HEK293T (cell line): ENCODE measurements at places on chromosomes 3 and 15.
A peak's percentile ranks its signal among the peaks of the same experiment; 100 is the strongest.

DNA sequence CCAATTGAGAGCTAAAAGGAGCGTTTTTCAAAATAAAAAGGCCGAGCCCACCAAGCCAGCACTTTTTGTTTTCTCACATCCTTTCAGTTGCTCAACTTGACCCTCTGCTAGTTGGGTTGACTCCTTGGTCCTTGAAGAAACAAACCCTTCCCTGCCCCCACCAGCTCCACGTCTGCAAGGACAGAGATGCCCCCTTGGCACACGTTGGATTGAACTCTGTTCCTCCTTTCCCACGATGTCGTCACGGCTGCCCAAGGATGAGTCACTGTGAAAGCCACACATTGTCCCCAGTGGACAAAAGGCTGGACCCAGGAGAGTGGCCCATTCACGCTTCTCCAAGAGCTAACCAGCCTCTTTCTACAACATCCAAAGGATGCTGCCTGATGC, 43.0 kb upstream of the SPATA12 start:
- no peak for DNase-seq

GRCh38 chr3:59234884-59235633, 185.2 kb upstream of the CFAP20DC start:
- no peak for DNase-seq

DNA sequence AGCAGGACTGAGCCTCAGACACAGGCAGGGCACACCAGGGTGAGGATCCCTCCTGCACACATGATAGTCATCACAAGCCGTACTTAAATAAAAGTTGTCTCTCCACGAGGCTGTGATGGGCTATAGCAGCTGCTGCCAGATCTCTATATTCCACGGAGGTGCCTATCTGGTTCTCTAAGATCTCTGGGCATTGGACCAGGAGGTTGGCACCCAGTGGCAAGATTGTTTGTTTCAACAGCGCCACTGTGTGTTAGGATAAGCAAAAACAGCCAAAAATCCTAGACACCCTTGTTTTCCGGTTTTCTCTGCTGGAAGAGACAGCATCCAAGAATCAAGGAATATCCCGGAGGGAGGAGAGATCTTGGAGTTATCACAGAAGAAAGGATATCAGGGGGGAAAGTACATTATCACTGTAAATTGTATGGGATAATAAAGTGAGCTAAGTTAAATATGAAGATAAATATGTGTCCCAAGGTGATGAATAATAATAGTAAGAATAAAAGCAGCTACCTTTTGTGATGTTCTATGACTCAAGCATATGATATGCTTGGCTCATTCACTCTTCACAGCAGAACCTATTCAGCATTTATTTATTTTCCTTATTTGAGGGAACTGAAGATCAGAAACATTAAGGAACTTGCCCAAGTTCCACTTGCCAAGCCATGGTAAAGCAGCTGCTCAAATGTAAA, 90.6 kb upstream of the AKAP13 start:
- peak; percentile 54 for DNase-seq

DNA sequence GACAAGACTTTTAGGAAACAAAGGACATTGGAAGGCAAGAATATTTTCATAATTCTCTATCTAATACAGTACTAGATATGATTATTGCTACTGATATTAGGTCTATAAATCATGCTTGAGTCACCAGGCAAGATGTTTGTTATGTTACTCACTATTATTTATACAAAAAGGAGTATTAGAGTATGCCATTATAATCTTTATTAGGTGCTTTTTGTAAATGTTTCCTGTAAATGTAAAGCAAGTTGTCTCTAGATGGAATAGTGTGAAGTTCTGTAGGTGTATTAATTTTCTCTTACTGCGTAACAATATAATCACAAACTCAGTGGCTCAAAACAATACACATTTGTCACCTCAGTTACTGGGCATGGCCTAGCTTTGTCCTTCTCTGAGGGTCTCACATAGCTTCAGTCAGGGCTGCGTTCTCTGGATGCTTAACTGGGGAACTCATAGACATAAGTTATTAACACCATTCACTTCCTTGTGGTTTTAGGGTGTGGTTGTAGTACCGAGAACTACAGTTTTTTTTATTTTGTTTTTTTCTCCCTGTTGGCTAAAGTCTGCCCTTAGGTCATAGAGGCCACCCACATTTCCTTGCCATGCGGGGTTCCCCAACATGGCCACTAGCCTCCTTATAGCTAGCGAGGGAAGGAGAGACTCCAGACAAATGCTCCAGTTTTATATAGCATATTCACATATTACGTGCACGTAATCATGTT, 20.3 kb upstream of the MAP3K13 start:
- no peak for DNase-seq

- DNase-seq, result no peak
Measured at GRCh38 chr15:40038275-40038637, 725 bp downstream of the SRP14 start.

GRCh38 chr3:184059424-184059823, 6.6 kb downstream of the HTR3C start:
- DNase-seq, result no peak

GRCh38 chr3:51434746-51435327, 43.8 kb downstream of the RBM15B start:
- peak; percentile 64 for DNase-seq

- no peak for DNase-seq
Measured at GRCh38 chr3:107969525-107969924, 121.3 kb downstream of the CD47 start.
